ENCODE measurements at places on chromosomes 16 and 17. TPM values are rescaled to one million over a fixed set of nuclear protein-coding genes. Genes with fewer than 3 reads are reported as not detected.

The MYLK3 gene
- total RNA-seq = 0.15 TPM

The DPEP2 gene
- total RNA-seq = not detected

The CEMP1 gene
- not detected for total RNA-seq

The SDR42E2 gene
- total RNA-seq = not detected

The INCA1 gene
- total RNA-seq = not detected

The RNF112 gene
- 1.7 TPM for total RNA-seq

The CD79B gene
- total RNA-seq = 0.17 TPM

The SPNS3 gene
- total RNA-seq = not detected

The ZFP3 gene
- total RNA-seq = 1.5 TPM

The SLC35G6 gene
- total RNA-seq = not detected

The DOC2B gene
- total RNA-seq = not detected

The MT3 gene
- not detected for total RNA-seq

The SMIM5 gene
- 0.29 TPM for total RNA-seq

The BICDL2 gene
- 0.17 TPM for total RNA-seq

The DNAH3 gene
- not detected for total RNA-seq

The CORO6 gene
- total RNA-seq = 12.1 TPM

The CD300E gene
- not detected for total RNA-seq

The C16orf95 gene
- 4.6 TPM for total RNA-seq

The PHAF1 gene
- total RNA-seq = 16.0 TPM

The CDH3 gene
- total RNA-seq = 0.17 TPM

The TP53TG3 gene
- not detected for total RNA-seq

Measured in smooth muscle cell of trachea (primary cell).